Heart right ventricle (tissue), 16 donors: ENCODE measurements at places on chromosomes 2 and 18. TPM values are rescaled to one million over a fixed set of nuclear protein-coding genes. Genes with fewer than 3 reads are reported as not detected.

- no peak for DNase-seq
Observed at GRCh38 chr2:236472720-236473495, 96.7 kb upstream of the ACKR3 start.

DNA sequence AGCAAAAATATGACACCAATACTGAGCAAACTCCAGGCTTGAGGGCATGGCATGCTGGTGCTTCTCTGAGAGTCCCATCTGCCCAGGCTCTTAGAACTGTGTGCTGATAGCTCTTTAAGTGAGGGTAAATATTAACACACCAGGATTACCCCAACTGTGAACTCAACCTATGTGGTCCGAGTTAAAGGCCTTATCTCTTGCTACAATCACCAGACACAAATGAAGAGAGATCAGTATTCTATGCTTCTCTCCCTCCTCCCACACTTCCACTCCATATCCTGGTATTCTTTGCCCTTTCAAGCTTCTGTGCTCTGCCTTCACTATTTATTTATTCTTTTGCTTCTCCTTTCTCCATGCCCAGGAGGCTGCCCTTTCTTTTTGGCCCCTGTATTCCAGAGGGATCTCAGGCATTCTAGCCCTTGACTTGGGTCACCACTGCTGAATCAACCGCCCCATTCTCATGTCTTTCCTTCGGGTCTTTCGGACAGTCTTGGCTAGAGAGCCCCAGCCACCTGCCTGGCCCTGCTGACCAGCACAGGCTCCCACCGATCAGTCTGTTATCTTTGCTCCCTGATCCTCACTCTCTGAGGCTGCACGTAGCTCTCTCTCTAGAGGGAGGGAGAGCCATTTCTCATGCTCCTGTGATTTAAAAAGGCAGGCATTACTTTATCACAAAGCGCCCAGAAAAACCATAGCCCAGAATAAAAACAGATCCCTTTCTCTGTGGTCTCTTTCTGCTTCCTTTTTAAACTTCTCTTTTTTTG lies 17.2 kb upstream of the HK2 start:
- no peak for DNase-seq

DNA sequence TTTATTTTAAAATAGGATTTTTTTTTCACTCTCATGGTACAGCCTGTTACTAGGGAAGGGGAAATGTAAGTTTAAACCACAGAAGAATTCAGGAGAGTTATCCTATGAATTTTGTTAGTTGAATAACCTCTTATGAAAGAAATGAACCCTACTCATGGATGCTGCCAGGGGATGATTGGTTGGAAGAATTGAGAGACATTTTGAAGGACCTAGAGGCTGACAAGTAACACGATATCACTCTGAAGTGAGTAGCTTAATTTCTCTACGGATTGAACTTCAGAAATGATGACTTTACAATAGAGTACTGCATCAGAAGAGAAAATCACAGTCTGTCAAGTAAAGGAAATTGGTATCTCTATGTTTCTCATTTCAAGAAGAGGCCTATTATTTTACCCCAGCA lies 1346.2 kb downstream of the SUCLG1 start:
- DNase-seq, result no peak

- no peak for DNase-seq
Observed at GRCh38 chr2:16525265-16525887, 140.3 kb downstream of the CYRIA start.

DNA sequence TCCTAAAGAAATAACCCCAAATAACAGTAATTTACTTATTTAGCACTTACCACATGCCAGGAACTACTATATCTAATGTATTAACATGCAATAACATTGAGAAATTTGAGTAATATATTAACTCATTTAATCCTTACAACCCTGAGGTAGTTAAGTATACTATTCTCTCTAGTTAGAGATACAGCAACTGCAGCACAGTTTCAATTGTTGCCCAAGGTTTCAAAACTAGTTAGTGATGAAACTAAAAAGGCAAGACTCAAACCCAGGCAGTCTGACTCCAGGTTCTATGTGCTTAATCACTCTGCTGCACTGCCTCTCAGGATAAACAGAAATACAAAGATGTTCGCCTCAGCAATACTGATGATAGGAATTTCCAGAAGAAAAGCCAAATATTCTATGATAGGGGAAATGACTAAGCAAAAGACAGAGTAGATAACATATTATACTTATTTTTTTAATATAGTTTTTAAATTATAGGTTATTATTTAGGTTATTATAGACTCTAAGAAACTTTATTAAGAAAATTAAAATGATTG lies 88.0 kb downstream of the SS18 start:
- no peak for DNase-seq

GRCh38 chr18:5962362-5962761 lies 67.0 kb upstream of the TMEM200C start:
- no peak for DNase-seq

GRCh38 chr2:2876331-2877221 lies 501.0 kb downstream of the EIPR1 start:
- DNase-seq, result no peak

- DNase-seq, result no peak
Observed at GRCh38 chr2:37550190-37550589, 121.3 kb downstream of the CDC42EP3 start.

DNA sequence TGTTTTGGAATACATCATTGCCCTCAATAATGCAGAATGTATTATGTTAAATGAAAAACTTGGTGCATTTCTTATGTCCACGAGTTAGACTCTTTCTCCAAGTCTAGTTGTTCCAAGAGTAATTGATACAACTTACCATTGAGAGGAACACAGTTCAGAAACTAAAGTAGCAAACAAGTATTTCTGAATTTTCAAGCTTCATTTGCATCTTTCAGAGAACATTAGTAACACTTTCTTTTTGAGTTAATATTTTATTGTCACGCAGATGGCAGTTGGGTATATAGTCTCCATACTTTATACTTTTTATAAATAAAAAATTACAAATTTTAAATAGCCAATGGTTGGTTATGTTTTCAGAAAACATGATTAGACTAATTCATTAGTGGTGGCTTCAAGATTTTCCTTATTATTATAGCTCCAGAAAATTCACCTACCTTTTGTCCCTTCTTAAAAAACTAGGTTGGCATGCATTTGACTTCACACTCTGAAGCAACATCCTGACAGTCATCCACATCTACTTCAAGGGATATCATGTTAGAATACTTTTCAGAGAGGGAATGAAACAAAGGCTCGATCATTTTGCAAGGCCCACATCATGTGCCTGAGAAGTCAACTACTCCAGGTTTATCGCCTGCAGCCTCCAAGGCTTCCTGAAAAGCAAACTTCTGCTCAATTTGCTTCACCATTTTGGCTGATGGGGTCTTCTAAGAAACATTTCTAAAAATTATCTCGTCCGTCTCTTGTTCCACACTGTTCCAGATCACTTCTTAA lies 29.9 kb downstream of the LYPD6B start:
- DNase-seq, result no peak

- DNase-seq, result no peak
Observed at GRCh38 chr2:221228214-221228769, 343.8 kb downstream of the EPHA4 start.

DNA sequence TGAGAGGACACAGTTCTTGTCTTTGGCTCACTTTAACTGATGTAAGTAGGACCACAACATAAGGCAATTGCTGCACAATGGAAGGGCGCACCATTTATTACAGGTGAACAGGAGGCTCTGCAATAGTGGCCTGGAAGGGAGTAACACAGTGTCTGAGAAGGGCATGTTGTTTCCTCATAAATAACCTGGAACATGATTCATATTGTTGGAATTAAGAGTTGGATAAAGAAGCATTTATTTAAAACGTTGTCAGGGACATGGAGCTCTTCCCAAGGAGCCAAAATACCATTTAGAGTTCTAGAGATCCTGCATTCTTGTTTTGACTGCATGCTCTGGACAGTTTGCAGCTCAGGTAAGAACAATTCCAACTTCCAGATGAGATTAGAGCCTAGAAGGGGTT lies 110.4 kb downstream of the PLCL1 start:
- no peak for DNase-seq

DNA sequence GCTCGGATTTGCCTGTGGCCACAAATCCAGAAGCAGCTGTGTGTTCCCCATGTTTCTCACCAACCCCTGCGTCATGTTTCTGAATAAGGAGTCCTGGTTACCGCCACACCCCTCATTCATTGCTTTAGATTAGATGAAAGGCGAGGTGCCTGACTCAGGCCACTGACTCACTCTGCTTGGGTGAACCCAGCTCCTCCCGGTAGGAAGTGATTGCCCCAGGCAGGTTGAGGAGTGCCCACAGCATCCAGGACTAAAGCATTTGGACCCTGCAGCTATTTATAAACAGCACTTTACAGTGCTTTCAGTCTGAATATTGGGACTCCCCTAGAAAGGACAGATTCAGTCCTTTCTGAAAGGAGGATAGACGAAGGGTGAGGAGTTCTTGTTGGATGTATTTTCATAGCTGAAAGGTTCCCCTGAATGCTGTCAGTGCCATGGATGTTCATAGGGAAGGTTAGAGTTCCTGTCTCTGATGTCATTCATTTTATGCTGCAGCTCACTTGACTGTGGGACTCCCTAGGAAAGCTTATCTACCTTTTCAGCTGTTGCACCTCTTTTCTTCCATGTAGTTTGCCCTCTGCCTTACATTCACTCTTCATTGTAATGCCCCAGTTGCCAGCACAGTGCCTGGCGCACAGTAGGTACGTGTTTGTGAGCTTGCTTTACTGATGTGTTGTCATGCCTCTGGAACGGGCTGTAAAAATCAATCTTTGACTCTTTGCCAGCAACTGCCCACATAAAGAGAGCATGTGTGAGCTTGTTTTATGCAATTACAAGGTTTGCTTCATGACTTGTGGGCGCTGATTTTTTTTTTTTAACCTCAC lies 14.9 kb downstream of the ITGA6 start:
- no peak for DNase-seq

GRCh38 chr2:230668939-230669303 lies 43.7 kb upstream of the CAB39 start:
- no peak for DNase-seq

- DNase-seq, result no peak
Observed at GRCh38 chr2:33292981-33293595, 183.4 kb upstream of the RASGRP3 start.

DNA sequence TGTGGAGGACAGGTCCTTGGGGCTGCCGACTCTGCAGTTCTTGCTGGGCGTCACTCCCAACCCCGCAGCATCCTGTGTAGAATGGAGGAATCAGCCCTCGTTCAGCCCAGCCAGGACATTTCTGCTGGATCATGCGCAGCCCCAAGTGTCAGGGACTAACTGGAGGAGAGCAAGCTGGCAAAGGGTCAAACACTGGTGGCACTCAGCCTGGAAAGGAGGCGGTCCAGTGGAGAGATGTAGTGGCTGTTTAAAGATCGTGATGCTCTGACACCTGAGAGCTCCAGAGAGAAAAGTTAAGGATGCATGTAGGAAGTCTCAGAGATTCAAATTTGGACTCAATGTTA lies 63.6 kb upstream of the SH3RF3 start:
- DNase-seq, result peak; percentile 74

DNA sequence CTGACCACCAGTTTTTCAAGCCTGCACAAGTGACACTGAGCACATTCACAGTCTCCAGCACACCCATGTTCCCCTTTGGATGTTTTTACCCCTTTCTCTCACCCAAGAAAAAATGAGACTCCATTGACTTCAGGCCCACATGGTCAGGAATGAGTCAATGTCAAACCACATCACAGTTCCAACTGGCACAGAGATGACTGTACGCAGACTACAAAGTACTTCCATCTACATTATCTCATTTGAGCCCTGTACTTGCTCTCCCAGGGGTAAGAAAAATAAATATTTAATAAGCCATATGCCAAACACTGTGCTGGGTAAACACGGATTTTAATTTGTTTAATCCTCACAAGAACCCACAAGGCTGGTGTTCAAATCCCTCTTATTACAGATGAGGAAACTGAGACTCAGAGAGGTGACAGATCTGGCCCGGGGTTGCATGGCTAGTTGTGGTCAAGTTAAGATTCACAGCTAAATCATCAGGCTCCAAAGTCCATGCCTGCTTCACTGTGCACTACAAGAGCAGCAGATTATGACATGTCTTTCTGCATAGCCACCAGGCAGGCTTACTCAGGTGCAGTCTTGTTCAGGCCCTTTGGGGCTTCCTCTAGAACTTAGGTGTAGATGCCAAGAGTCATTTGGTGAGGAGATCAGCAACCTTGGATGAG lies 106.1 kb downstream of the TXNL1 start:
- DNase-seq, result no peak

DNA sequence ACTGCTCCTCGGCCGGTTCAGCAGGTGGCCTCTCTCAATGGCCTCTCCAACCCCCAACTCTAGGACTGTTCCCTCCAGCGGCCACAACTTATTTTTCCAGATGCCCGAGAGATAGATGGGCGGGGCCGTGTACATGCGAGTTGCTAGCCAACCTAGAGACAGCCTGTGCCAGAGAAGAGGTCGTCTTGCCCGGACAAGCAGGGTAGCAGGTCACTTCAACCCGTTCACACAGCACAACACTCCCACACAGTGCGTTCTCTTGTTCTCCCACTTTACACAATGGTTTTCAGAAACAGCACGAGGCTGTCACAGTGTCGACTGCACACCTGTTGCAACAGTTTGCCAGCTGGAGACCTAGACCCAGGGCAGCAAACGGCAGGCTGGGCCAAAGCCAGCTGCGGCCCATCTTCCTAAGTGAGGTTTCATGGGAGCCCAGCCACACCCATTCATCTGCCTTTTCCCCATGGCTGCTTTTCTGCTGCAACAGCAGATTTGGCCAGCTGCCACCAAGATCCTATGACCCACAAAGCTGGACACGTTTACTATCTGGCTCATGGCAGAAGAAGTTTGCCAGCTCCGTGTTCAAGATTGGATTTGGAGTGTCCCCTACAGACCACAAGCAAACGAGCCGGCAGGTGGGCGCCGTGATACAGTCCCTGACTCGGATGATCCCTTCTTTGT lies 7.3 kb upstream of the PRLH start:
- peak; percentile 44 for DNase-seq

- DNase-seq, result no peak
Observed at GRCh38 chr18:21669736-21670285, 34.8 kb downstream of the ABHD3 start.

DNA sequence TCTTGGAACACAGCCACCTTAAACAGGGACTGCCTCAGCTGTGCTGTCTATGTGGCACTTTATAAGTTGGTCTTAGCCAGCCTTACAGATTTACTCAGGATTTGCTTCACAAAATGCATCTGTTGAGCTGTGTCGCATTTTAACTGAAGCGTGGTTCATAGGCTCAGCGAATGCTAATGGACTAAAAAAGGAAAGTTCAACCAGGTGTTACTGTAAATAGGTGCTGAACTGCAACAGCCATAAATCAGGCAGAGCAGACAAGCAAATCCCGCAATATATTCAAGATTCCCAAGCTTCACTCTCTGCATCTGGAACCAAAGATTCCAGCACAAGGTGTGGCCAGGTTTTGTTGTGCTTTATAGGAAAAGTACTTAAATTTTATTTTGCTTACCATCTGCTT lies 130.0 kb downstream of the EPHA4 start:
- DNase-seq, result no peak

- DNase-seq, result no peak
Observed at GRCh38 chr2:53842891-53843290, 16.9 kb downstream of the GPR75 start.

Gene ERBB4
- 1.4 TPM for polyA plus RNA-seq

Gene CXCR1
- 0.10 TPM for polyA plus RNA-seq

Gene GYPC
- polyA plus RNA-seq, result 408 TPM

Gene RAX
- not detected for polyA plus RNA-seq

Gene VRK2
- 8.6 TPM for polyA plus RNA-seq

Gene UNC80
- not detected for polyA plus RNA-seq

Gene TUBB8B
- polyA plus RNA-seq, result 0.03 TPM
